ENCODE measurements at places on chromosomes 6 and 20.

DNA sequence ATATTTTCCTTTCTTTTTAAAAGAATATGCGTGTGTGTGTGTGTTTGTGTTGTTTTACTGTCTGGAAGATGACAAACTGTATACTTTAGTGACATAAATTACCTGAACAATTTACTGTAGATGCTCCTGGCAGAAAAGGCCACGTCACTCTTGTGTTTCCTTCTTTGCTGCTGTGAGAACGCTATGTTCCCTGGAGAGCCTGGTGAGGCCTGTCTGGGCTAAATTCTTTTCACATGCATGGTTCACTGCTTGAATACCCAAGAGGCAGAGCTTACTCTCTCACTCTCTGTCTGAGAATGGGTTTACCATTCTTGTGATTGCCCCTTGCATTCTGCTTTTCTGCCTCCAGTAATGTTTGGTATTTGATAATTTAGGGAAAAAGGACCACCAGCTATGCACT is 64.3 kb downstream of the EDN1 start:
- DNase-seq: no peak

DNA sequence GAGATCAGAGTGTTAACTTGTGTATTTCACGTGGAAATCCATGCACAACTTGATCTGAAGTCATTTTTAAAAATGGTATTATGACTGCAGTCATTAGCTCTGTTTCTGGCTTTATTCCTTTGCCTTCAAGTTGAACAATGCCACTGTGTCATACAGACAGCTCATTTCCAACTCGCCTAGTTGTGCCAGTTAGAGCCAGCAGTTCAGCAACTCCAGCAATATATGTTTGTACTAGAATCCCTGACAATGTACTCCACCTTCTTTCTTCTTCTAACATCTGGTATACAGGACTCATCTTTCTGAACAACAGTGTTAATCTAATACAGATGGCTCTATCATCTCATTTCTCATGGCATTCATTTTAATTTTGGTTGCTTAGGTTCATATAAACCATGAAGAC is 418.3 kb upstream of the POU3F2 start:
- no peak for DNase-seq

- DNase-seq: peak; percentile 4
Observed at GRCh38 chr6:135182071-135183001, 1.2 kb downstream of the MYB start.

- DNase-seq: no peak
Observed at GRCh38 chr6:30754631-30755030, 10.3 kb upstream of the IER3 start.

- no peak for DNase-seq
Observed at GRCh38 chr6:5610640-5611039, 349.3 kb downstream of the FARS2 start.

DNA sequence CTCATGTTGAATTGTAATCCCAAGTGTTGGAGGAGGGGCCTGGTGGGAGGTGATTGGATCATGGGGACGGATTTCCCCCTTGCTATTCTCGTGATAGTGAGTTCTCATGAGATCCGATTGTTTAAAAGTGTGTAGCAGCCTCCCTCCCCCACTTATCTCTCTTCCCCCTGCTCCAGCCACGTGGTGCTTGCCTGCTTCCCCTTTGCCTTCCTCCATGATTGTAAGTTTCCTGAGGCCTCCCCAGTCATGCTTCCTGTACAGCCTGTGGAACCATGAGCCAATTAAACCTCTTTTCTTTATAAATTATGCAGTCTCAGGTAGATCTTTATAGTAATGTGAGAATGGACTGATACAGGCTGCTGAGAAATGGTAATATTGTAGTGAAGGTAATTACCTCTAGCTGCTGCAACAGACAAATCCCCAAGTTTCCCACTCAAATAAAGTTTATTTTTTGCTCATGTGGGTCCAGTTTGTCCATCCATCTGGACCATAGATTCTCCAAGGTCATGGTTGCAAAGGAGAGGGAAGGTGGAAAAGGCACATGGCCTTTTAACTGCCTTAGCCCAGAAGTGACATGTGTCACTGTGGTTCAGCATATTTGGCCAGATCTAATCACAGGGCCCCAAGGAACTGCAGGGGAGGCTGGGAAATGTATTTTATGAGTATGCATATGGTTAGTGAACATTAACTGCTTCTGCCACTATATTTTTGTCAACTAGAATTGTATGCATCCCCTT is 89.2 kb downstream of the TRMT11 start:
- DNase-seq: no peak

- peak; percentile 22 for DNase-seq
Observed at GRCh38 chr6:143337201-143337949, 113.1 kb downstream of the ADAT2 start.

- no peak for DNase-seq
Observed at GRCh38 chr6:155157101-155157500, 106.7 kb upstream of the CLDN20 start.

DNA sequence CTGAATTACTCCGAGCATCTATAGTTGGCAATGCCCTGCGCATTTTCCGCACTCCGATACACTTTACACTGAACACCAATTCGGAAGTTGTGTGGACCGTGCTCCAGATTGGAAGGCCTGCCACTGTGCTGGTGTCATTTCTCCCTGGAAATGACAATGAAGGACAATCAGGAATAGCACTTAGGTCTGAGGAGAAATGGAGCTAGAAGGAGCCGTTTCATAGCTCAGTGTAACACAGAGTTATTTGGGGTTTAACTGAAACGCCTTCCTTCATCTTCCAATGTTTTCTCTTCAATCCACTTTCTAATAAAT is 501 bp upstream of the PLA2G7 start:
- DNase-seq: no peak

- DNase-seq: no peak
Observed at GRCh38 chr6:161674930-161675682, 401.2 kb upstream of the AGPAT4 start.

GRCh38 chr6:6479785-6480184 is 108.7 kb upstream of the LY86 start:
- no peak for DNase-seq

GRCh38 chr6:45192556-45192955 is 135.6 kb upstream of the RUNX2 start:
- no peak for DNase-seq

- no peak for DNase-seq
Observed at GRCh38 chr20:52270001-52270606, 78.5 kb upstream of the ZFP64 start.

DNA sequence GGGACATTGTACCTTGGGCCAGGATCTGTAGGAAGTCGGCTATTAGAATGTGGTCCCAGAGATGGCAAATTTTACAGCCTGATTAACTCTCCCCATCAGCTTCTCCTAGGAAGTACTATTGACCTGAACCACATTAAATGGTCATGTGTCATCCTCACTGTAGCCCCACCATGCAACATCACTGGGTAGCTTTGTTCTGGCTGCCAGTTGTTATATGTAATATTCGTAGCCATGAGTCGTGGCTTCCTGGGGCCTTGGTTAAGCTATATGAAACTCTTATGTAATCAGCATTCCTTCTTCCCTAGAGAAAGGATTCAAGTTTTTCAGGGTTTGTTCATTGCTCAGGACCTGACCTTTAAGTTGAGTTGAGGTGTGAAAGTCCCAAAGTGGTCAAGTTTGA is 125.7 kb downstream of the ANKS1A start:
- no peak for DNase-seq

DNA sequence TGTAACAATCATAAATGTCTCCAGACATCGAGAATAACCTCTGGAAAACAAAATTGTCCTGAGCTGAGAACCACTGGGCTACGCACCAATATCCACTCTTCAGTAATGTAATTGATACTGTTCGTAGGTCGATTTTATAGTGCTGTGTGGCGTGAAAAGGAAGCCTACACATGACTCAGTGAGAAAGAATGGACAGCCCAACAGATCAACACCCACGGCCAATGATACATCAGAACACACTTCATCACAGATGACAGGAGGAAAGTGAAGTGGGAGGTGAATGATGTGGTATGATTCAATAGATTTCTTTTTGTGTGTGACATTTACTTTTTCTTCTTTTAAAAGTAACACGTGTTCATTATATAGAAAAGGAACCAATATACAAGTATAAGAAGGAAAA is 93.5 kb downstream of the RPS12 start:
- DNase-seq: no peak

GRCh38 chr6:121520337-121521163 is 85.1 kb downstream of the GJA1 start:
- DNase-seq: no peak

DNA sequence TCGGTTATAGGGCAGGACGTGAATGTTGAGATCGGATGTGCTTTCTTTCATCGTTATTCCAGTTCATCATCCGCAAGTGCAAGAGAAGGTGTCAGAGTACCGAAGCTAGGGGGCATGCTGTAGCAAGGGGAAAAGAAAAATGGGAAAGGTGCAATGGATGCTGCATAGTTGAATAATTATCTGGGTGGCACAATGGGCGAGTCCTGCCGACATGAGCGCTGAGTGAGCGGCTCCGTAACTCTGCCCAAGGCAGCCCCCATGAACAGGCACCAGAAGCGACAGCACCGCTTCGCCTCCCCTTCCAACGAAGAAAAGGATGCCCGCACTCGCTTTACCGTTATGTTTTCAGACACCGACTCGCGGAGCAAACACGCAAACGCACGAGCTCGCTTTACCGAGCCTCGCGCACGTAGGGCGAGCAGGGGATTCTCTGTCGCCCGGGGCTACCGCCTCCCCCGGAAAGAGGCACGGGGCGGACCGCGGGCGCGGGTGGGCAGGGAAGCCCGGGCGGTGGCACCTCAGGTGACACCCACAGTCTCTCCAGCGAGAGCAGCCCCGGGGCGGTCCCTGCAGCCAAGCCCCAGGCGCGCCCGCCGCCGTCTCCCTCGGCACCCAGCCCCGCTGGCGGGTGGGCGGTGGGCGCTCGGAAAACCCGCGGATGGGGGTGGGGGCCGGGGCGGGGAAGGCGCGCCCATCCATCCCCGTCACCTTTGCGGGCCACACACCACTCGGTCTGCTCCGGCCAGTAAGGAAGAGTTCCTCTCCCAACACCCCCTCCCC is 654 bp downstream of the WASF1 start:
- DNase-seq: peak; percentile 17

DNA sequence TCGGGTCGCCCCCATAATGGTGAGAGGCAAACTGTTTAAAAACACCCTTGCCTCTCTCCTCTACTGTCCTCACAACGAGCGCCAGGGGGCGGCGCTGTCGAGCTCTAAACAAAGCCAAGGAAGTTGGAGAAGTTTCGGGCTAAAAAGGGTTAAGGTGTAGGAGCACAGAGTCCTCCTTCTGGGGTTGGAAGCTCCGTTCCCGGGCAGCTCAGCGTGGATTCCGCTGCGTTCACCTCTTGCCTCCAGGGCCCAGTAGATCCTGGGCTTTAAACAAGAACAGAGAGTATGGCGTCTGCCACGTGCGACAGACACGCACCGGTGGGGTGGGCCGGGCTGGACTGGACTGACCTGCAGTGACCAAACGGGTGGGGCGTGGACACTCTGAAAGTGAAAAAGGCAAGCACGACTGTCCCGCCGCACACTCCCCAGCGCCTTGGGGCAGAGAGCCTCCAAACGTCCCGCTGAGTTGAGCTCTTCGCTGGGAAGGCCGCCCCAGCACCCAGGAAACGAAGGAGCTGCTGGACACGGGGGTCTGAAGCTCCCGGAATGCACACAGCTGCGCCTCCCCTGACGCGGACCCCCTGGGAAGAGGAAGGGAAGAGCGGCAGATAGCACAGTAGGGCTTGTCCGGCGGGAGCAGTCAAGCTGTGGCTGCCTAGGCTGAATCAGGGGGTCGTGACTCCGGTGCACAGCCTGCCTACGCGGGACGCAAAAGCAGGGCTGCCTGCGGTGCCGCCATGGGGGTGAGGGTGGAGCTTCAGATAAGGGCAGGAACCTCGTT is 1.6 kb upstream of the THBD start:
- DNase-seq: no peak

DNA sequence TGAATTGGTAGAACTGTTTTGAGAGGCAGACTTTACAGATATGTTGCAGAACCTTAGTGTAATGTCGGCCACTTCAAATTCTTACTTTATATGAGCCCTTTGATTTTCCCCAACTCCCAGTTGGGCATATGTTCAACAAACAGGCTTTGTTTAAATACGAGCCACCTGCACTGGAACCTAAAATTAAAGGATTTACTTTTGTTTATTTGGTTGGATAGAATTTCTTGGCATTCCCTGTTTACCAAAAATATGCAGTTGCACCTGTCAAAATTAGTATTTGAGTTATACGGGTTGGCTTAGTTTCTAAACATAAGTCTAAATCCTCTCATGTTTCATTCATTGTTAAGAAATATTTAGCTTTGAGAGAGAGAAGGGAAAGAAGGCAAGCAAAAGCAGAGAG is 2.4 kb upstream of the GLYATL3 start:
- no peak for DNase-seq

- no peak for DNase-seq
Observed at GRCh38 chr20:3077618-3078134, 6.3 kb downstream of the OXT start.

GRCh38 chr6:67535946-67536345 is 1099.1 kb upstream of the ADGRB3 start:
- no peak for DNase-seq

- DNase-seq: no peak
Observed at GRCh38 chr6:138724015-138724414, 49.6 kb upstream of the CCDC28A start.

GRCh38 chr6:157597461-157598312 is 216.7 kb downstream of the ZDHHC14 start:
- DNase-seq: no peak

DNA sequence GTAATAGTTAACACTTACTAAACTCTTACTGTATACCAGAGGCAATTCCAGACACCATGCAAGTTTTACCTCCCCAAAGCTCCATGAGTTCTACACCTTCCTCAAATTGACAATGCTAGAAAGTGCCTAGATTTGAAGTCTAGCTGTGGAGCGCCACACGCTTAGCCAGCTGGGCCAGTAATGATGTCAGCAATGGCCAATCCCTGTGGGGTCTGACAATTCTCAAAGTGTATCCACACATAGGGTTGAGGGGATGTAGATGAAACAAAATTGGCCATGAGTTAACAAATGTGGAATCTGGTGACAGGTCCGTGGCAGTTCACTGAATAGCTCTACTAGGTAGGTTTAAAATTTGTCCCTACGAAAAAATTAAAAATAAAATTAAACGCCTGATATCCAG is 1.3 kb downstream of the ZNF343 start:
- DNase-seq: no peak
